ENCODE measurements at places on chromosomes 11 and 22.

GRCh38 chr11:121740902-121741301 is 288.1 kb upstream of the SORL1-AS1 start:
- no peak for DNase-seq

DNA sequence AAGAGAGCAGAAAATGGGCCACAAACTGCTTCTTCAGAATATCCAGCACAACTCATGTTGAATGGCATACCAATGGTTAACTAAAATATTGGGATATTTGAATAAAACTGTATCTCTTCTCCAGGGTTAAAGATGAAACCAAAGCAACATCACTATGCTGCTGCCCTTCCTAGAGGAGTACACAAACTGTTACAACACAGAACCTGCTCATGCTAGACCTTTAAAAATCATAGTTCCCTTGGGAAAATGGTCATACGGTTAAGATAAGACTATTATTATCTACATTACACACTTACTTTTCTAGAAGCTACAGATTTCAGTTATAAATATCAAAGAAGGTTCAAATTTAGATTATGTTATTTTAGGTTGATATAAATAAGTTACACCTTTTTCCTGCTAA is 78.6 kb upstream of the TP53AIP1 start:
- no peak for DNase-seq

GRCh38 chr22:44391481-44392445 is 79.0 kb upstream of the SHISAL1 start:
- DNase-seq, result no peak

- no peak for DNase-seq
Observed at GRCh38 chr11:27663326-27663725, 36.9 kb downstream of the BDNF start.

GRCh38 chr22:50249341-50250248 is 1.5 kb downstream of the HDAC10 start:
- DNase-seq, result no peak

- peak; percentile 90 for DNase-seq
Observed at GRCh38 chr11:37504060-37504611, 906.1 kb upstream of the RAG2 start.

DNA sequence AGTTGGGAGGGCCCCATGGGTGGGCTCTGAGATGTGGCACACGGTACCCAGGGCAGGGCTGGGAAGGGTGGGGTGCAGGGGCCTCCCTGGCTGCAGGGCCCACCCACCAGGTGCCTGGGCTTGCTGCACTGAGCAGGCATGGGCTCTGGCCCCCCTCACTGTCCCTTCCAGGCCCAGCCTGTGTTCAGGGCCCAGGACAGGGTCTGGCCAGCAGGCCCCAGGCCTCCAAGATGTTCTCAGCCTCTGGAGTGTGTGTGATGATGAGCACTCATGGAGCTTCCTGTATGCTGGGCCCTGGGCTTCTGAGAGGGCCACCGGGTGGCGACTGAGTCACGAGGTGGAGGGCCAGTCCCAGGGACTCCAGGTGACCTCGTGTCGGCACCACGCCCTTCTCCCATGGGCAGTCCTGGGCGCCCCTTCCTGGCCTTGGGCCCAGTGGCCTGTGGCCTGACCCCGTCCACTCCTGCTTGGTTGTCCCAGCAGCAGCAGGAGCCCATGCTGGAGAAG is 55.9 kb upstream of the CCDC188 start:
- DNase-seq, result no peak
